Stimulated activated CD4-positive, alpha-beta T cell treated with anti-CD3 and anti-CD28 coated beads, Interleukin-12 subunit alpha, Interleukin-12 subunit beta, amount 100 ng/mL, for 4 hours (primary cell): ENCODE measurements at places on chromosomes 7 and 10.

DNA sequence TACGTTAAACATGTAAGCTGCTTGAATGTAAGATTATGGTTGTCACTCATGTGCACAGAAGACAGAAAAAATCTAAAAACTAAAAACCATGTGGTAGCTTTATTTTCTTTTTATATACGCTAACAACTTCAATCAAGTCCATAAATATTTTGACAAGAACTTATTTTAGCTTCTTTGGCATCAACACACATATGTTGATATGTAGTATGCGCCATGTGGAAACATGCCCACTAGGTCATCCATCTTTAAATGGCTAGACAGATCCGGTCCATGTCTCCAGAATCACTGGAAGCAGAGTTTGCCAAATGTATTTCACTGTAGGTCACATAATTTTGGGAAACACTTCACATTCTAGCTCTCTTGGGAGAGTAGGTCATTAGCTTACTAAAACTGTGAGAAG, 261.5 kb upstream of the IMMP2L start:
- no peak for DNase-seq

DNA sequence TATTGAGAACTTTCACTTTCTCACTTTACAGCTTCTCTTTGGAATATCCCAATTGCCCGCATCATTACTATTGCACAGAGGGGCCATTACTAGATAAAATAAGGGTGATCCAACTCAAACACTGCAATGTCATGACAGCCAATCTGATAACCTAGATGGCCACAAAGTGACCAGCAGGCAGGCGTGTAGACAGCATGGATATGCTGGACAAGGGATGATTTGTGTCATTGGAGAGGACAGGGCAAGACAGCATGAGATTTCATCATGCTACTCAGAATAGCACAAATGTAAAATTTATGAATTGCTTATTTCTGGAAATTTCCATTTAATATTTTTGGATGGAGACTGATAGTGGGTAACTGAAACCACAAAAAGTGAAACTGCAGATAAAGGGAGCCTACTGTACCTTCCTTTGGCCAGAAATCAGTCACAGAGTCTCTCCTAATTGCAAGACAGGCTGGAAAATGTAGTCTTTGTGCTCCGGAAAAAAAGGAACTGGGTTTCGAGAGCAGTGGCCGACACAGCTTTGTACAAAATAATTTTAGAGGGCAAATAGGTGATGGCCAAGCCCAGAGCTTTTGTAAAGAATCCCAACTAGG, 6.1 kb upstream of the GSDME start:
- no peak for DNase-seq

GRCh38 chr10:72096115-72097000, 8.0 kb upstream of the SPOCK2 start:
- DNase-seq = no peak

- DNase-seq = no peak
Observed at GRCh38 chr10:30662814-30663213, 33.3 kb upstream of the LYZL2 start.

DNA sequence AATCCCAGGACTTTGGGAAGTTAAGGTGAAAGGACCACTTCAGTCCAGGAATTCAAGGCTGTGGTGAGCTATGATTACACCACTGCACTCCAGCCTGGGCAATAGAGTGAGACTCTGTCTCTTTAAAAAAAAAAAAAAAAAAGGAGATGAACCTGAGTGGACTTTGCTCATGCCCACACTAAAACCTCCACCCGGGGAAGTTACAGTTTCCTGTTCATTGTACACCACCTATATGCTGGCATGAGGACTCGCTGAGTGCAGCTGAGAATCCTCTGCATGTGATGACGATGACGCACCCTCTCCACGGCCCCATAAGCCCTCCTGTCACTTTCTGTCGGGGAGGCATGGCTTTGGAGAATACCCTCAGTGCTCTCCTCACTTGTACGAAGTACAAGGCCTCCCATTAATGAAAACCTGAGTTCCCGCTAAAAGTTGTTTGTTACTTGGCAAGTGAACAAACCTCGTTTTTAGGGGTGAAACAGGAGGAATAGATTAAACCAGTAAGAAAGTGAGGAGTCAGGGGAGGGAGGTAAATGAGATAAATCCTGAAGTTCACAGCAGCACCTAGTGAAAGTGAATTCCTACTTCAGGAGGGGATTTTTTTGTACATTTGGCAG, 15.9 kb downstream of the TMEM176B start:
- no peak for DNase-seq

GRCh38 chr7:14604606-14605005, 297.9 kb downstream of the DGKB start:
- no peak for DNase-seq

DNA sequence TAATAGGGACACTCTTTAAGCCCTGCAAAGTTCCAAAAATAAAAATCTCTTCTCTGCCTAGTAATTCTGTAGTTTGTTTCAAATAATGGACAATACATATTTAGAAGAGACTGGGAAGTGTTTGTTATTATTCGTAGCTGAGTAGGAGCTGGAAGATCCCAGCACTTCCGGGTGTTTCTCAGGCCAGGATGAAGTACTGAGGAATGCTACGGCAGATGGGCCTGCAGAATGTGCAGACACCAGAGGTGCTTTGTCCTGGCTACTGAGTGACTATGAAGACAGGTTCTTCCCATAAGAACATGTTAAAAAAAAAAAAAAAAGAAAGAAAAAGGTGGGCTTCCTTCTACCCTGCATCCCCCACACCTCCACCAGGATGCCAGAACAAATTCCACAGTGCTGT, 36.1 kb downstream of the ETV1 start:
- DNase-seq = no peak

- DNase-seq = no peak
Observed at GRCh38 chr10:75189266-75190096, 21.1 kb upstream of the VDAC2 start.

DNA sequence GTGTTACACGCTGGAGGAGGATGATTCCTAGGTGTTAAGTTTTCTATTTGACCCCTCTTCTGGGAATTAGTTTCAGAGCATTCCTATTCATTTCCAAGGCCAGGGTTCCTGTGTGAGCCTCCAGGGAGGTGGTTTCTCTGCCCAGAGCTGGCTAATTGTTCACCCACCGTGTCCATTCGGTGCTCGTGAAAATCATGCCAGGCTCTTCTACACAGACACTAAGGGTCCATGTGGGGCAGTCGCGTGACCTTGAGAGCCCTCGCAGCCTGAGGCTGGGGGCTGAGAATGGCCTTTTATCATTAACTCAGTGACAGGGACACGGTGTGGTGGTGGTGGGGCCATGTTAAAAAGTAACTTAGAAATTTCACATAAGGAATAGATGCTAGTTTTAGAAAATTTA, 83.7 kb downstream of the EMX2 start:
- DNase-seq = no peak

- DNase-seq = no peak
Observed at GRCh38 chr7:92297736-92298135, 52.0 kb downstream of the ANKIB1 start.

DNA sequence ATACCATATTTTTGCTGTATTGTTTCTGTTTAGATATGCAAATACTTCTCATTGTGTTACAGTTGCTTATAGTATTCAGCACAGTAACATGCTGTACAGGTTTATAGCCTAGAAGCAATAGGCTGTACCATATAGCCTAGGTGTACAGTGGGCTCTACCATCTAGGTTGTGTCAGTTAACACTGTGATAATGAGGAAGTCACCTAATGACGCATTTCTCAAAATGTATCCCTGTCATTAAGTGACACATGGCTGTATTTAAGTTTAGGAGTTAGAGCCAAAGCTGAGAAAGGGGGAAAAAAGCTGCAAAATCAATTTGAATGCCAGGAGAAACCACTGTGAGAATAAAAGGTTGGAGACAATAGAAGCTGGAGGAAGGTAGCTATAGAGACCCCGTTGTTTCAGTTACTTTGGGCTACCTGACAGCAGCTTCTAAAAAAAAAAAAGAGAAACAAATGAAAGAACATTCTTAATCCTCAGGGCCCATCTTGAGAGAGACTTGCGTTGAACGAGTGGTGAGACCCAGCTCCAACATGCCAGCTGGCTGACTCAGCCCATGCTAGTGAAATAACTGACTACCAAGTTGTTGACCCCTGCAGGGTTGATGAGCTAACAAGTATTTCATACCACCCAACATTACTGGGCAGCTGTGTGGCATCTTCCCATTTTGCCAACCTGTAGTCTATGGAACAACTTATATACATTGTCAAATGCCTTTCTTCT, 8.7 kb downstream of the STARD3NL start:
- DNase-seq = no peak

GRCh38 chr7:39458061-39458745, 108.0 kb upstream of the YAE1 start:
- no peak for DNase-seq

DNA sequence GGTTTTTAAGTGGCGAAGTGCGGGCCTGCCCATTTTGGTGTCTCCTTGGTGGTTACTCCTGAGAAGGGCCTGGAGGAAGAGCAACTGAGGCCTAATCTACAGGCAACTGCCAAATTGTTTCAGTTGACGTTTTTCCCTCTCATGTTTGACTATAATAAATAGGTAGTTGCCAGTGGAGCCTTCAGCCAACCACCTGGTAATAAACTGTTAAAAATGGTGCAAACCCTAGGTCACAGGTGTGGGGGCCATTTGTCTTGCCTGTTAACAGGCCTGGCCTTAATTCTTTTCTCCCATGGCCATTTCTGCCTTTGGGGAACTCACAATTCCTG, 3.7 kb downstream of the IKZF1 start:
- no peak for DNase-seq

- no peak for DNase-seq
Observed at GRCh38 chr10:64731016-64731415, 1209.8 kb downstream of the REEP3 start.

GRCh38 chr10:80279146-80279545, 10.3 kb downstream of the MAT1A start:
- no peak for DNase-seq

DNA sequence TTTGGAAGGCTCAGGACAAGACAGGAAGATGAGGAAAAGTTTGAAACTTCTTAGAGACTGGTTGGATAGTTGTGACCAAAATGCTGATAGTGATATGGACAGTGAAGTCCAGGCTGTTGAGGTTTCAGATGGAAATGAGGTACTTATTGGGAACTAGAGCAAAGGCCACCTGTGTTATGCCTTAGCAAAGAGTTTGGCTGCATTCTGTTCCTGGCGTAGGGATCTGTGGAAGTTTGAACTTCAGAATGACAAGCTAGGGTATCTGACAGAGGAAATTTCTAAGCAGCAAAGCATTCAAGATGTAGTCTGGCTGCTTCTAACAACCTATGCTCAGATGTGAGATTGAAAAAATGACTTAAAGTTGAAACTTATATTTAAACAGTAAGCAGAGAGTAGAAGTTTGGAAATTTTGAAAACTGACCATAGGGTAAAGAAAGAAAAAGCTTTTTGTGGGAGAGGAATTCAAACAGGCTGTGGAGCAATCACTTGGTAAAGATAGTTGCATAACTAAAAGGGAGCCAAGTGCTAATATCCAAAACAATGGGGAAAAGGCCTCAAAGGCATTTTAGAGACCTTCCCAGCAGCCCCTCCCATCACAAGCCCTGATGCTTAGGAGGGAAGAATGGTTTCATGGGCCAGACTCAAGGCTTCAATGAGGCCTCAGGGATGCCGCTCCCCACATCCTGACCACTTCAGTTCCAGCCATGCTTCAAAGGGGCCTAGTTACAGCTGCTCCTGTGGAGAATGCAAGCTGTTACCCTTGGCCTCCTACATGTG, 415.1 kb downstream of the INHBA start:
- no peak for DNase-seq

- DNase-seq = no peak
Observed at GRCh38 chr10:34473174-34474008, 341.7 kb downstream of the PARD3 start.

DNA sequence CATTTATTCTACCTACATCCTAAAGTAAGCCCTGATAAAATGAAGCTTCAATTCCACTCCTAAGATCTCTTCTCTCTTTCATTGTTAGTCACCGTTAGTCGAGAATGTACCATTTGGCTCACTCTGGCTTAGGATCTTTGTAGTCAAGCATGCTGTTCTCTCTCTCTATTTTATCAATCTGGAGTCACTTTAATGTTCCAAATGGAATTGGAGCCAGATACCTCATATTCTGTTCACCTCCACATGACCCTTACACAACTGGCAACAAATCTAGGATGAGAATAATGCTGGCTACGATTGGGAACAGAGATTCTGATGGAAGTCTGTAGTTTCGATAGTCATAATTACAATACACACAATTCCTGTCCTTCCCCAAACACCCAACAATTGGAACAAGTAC, 213.7 kb downstream of the TWIST1 start:
- no peak for DNase-seq

GRCh38 chr7:98879979-98880315, 1.6 kb downstream of the TRRAP start:
- no peak for DNase-seq

DNA sequence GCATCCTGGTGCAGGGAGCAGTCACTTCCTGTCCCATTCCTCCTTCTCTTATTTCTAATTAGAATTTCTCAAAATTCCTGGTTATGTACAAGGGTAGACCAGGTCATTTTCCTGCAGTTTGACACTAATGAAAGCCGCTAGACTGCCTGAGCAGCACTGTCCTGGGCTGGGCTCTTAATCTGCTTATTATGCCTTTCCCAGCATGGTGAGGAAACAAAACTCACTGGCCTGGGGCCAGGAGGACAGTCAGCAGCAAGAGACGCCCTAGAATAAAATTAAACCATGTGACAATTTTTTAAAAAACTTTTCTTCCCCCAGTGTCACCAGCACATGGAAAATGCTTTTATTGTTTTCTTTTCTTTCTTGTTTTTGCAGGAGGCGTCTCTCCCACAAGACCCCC, 647.5 kb downstream of the TYW1 start:
- no peak for DNase-seq

DNA sequence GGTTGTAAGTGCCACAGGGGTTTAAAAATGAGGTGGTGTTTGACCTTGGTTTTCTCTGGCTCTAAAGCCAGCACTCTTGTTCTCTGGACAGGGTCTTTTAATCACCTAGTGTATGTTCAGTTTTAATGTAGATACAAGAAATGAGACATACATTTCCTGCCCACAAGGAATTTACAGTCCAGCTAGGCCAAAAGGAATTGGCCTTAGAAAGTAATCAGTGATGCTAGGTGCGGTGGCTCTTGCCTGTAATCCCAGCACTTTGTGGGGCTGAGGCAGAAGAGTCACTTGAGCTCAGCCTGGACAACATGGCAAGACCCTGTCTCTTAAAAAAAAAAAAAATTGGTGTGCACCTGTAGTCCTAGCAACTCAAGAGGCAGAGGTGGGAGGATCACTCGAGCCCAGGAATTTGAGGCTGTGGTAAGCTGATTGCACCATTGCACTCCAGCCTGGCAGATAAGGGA, 100.2 kb downstream of the LRMDA start:
- DNase-seq = no peak

DNA sequence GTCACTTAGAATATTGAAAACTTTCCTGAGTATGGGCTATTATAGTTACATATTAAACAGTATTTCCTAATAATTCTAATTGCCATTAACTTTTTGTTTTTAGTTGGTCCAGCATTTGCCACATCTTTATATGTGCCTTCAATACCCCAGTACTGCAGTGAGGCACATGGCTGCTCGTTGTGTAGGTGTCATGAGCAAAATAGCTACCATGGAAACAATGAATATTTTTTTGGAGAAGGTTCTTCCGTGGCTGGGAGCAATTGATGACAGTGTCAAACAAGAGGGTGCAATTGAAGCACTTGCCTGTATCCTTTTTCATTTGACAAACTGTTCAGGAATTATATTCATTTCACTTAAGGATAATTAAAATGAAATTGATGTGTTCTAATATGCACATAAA, 72.7 kb downstream of the BTAF1 start:
- no peak for DNase-seq

GRCh38 chr10:44937196-44938005, 22.2 kb upstream of the RASSF4 start:
- DNase-seq = no peak

- DNase-seq = no peak
Observed at GRCh38 chr7:13099154-13099795, 411.8 kb downstream of the ARL4A start.

GRCh38 chr7:94414481-94414880, 19.8 kb downstream of the COL1A2 start:
- DNase-seq = no peak
